ENCODE measurements at places on chromosomes 11 and 22.

GRCh38 chr11:73072935-73073481 is 69.1 kb downstream of the FCHSD2 start:
- no peak for DNase-seq

DNA sequence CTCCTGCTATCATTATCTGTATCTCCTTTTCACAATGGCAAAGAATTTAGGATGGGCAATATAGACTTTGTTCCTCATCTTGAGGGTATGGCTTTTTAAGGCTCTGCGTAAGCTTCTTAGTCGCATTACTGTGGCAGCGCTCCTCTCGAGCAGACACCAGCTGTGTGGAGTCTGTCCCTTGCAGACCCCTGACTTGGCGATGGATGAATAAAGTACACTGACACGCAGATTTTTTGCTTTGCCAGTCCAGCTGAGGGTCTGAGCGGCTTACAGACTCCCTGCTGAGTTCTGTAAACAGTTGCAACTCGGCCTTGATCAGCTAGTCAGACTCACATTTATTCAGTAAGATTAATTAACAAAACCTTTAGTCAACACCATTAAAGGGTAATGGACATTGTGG is 390.0 kb upstream of the CNTN5 start:
- DNase-seq: no peak

DNA sequence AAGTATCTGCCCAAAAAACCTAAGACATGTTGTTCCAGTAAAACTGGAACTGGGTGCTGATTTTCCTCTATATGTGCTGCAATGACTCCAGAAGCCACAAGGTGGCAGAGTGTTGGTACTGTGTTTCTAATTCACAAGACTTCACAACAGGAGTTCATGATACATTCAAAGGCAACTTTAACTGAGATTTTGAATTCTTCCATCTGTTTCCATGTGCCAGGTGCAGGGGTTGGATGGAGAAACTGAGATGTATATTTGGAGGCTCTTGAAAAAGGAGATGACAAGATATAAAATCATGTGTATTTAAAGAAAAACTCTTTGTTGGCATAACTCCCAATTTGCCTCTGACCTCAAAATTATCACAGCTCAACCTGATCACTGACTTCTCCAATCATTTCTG is 1098.6 kb upstream of the CCDC90B start:
- no peak for DNase-seq

- DNase-seq: no peak
Observed at GRCh38 chr11:72692498-72693237, 18.4 kb upstream of the PDE2A start.

DNA sequence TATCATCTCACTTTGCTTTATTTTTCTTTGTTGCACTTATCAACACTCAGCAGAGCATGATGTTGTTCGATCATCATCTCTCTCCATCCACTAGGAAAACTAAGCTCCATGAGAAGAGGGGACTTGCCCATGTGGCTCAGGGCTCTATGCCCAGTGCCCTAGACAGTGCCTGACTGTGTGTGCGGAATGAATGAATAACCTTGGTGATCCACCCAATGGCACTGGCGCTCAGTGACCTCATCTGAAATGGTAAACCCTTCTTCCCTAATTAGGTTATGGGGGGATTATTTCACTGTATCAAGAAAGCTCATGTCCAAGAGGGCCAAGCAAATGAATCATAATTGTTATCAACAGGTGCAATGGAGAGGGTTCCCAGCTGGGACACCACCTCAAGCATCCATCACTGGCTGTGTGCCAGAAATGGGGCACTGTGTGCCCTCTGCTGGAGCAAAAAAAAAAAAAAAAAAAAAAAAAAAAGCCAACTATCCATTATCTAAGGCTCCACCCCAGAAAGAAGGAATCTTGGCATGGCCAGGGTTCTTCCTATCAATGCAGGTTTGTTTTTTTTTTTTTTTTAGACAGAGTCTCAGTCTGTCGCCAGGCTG is 172.6 kb downstream of the LARGE1 start:
- DNase-seq: no peak

Data from cortex of kidney (tissue), 1 donor.